CD4-positive, alpha-beta T cell treated with Interleukin-10 for 1 hour (primary cell): ENCODE measurements at places on chromosomes 11 and 22.
A peak's percentile ranks its signal among the peaks of the same experiment; 100 is the strongest.

DNA sequence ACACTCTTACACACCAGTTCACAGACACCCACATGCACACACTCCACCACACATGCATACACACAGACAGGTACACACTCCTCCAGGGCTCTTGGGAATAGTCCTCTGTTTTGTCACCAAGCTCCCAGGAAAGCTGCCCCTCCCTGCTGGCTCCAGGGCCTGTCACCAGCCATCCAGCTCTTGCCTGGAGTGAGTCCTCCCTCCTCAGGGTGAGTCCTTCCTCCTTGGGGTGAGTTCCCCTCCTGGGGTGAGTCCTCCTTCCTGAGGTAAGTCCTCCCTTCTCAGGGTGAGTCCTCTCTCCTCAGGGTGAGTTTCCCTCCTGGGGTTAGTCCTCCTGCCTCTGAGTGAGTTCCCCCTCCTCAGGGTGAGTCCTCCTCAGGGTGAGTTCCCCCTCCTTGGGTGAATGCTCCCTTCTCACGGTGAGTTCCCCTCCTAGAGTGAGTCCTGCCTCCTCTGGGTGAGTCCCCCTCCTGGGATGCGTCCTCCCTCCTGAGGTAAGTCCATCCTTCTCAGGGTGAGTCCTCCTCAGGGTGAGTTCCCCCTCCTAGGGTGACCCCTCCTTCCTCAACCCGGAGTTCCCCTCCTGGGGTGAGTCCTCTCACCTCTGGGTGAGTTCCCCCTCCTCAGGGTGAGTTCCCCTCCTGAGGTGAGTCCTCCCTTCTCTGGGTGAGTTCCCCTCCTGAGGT is 100.6 kb upstream of the FGF3 start:
- no peak for DNase-seq

DNA sequence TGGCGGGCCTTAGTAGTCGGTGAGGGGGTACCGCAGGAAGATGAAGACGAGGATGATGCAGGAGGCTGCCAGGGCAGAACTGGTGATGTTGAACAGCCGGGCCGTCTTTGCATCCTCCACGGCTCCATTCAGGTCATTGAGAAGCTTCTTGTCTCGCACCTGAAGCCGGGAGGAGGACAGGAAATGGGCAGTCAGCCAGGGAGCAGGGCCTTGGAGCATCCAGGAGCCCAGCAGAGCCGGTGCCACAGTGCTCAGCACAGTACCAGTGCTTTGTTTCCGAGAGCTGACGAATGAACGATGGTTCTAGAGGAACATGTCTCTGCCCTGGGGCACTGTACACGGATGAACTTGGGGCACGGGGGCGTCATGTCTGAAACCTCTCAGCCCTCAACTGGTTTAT is 15.1 kb downstream of the IFITM10 start:
- DNase-seq = no peak

- DNase-seq = no peak
Measured at GRCh38 chr22:46147471-46148267, 2.7 kb upstream of the PPARA start.

GRCh38 chr11:9736365-9736764 is 72.5 kb downstream of the SWAP70 start:
- no peak for DNase-seq

DNA sequence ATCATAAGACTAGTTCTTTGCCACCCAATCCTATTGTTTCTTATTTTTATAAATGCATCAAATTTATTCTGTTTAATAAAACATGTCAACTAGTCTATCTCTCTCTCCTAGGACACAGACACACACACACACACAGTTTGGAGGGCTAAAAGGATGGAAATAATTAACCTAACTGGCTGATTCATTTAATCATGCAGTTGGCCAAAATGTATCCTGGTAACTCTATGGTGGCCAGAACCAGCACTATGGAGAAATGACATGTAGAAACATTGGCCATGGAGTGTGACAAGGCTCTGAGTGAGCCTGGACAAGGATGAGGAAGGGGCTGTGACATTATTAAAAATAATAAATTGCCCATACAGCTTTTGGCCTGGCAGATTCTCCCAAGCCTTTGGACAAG is 64.1 kb downstream of the CLPB start:
- no peak for DNase-seq

GRCh38 chr11:5317292-5317691 is 6.8 kb downstream of the OR51B2 start:
- DNase-seq = no peak

- no peak for DNase-seq
Measured at GRCh38 chr11:25535467-25536272, 796.3 kb upstream of the ANO3 start.

GRCh38 chr11:16052750-16053149 is 303.6 kb downstream of the SOX6 start:
- DNase-seq = no peak

DNA sequence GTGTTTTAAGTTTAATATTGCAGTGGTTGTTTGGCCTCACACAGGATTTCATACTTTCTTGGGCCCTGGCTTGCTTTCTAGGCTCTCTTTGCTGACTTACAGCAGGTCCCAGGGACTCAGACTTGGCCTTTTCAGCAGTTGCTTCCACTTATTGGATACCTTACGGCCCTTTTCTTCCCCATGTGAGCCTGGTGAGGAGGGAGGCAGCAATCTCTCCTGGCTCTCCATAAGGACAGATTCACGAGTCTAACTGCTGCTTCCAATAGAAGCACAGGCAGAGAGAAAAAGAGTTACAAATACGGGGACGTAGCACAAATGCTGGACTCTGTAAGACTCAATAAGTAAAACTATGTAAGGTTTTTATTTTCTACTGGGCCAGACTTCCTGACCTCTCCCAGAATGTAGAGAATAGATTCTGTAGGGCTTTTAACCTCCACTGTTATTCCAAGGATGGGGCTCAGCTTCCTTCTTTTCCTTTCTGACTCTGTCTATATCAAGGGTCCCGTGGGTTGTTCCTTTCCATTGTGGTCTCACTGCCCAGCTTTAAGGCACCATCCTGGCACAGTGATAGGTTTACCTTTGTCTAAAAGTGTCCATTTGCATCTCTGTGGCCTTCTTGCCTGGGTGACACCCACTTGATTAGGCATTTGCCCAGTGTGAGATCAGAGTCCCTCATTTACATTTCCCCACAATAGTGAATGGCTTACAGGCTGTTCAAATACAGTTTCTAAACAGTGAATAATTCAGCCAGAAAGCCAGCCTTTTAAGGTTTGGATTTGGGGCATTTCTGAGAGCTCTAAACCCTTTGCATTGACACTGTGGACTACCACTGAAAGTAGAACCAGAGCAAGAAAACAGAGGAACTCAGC is 92.8 kb downstream of the RASSF10 start:
- no peak for DNase-seq

DNA sequence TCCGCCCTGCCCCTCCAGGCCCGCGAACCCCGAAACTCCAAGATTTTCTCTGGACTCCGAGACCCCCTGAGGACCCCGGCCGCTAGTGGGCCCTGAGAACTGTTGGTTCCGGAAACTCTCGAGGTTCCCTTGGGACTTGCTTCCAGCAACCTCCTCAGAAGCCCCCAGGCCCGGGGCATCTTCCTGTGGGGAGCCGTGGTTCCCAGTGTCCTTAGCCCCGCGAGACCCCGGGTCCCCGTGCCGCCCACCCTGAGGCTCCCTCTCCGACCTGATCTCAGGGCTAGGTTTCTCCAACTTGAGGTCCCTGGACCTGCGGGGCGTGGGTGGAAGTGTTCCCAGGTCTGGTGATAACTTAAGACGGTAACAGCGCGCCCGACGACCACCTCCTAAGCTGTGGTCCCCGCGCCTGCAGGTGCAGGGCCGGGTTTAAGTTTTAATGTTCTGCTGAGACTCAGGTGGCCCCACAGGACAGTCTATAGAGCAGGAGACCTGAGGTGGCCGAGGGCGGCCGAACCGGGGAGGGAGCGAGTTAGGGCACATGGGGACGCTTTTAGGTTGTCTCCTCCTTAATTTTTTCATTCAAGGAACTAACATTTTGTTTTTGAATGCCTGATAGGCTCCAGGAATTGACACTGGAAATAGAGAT is 720 bp downstream of the FAM118A start:
- no peak for DNase-seq

DNA sequence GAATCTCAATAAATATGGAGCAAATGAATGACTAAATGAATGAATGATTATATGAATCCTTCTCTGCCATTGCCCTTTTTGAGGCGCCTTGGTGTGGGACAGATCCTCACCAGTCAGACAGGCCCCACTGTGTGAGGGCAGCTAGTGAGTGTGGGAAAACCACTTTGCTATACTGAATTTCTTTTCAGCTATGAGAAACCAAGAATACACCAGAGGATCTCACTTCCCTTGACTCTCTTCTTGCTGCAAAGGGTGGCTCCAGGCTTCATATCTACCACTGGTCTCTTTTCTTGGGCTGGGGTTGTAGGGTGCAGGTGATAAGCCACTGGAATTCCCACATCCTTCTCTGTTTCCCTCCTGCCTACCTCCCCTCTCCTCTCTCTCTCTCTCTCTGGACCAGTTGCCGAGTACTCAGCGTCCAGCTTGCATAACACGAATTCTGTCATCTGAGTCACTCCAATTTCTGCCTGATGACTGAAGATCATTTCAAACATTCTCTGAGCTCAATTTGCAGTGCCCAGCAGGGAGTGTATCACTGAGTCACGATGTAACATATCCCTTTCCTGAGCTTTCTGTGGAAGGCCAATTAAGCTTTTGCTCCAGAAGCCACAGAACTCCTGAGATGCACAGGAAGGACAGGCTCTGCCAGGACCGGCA is 304.3 kb upstream of the NCAM1 start:
- DNase-seq = no peak

DNA sequence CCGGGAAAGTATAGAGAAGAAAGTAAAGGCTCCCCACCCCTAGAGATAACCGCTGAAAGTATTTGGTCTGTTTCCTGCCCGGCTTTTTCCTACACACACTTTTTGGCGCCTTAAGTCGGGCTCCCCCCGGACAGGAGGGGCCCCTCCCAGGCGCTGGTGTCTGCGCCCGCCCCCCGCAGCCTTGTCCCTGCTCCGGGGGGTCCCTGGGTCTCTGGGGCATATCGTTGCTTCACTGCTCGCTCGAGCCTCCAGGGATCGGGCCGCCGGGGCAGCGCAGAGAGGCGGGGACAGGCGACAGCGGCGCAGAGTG is 928 bp upstream of the CRACR2B start:
- no peak for DNase-seq

DNA sequence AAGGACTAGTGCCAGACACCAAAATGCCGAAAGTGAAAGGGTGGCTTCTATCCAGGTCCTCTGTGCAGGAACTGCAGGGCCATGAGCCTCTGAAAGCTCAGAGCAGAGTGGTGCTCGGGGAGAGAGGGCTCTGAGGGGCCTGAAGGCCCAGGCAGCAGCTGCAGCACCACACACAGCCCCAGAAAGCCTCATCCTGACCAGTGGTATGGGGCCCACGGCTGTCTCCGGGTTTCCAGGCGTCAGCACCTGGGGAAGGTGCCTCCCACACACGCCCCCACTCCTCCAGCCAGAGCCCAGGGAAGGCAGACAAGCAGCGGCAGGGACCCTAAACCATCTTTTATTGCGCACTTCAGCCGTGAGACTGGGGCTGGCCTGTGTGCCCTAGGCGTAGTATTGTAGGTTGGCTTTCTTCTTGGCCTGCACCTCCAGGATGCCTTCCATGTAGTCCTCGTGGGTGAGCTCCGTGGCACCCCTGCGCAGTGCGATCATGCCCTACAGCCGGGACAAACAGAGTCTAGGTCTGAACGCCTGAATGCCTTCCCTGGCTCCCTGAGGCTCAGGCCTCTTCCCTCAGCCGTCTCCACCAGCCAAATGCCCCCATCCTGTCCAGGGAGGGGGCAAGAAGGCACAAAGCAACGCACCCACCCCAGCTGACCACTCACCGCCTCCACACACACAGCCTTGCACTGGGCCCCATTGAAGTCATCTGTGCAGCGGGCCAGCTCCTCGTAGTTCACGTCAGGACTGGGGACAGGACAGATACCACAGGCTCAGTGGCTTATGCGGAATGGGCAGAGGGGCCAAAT is 7.6 kb downstream of the PSMC3 start:
- no peak for DNase-seq

DNA sequence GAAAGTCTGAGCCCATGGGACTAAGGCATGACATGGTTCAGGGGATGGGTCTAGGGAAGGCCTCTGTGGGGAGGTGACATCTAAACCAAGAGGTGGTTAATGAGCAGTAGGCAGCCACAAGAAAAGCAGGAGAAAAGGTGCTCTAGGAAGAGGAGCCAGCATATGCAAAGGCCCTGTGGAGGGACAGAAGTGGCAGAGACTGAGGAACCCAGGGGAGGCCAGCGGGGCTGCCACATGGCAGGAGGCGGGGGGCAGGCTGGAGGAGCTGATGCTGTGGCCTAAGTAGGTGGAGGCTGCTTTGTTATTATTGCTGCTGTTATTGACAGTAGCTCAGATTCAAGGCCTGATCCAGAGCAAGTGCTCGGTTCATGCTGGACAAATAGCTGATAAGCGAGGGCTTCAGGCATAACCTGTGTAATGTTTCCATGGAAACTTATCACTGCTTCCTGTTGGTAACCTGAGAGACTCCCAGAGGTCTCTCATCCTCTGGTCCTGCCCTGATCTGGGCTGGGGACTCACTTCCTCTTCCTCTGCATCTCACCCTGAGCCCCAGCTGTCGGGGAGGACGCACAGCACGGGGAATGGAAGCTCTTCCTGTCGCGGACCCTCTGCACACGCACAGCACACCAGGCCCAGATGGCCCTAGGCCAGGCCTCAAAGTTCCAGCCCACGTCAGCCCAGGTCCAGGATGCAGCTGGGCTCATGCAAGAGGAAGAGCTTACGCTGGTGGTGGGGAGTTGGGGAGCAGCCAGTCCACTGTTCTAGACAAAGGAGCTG is 75.2 kb upstream of the TP53I11 start:
- no peak for DNase-seq

GRCh38 chr11:72045849-72046248 is 34.5 kb downstream of the NUMA1 start:
- DNase-seq = no peak

GRCh38 chr11:11989774-11990744 is 18.4 kb downstream of the DKK3 start:
- DNase-seq = no peak

GRCh38 chr22:37175414-37176281 is 12.4 kb downstream of the C1QTNF6 start:
- DNase-seq = no peak

GRCh38 chr22:33838644-33839043 is 81.6 kb downstream of the LARGE1 start:
- DNase-seq = no peak

GRCh38 chr11:64042301-64042700 is 6.6 kb downstream of the FLRT1 start:
- no peak for DNase-seq

- no peak for DNase-seq
Measured at GRCh38 chr11:11967669-11968510, 40.5 kb downstream of the DKK3 start.

DNA sequence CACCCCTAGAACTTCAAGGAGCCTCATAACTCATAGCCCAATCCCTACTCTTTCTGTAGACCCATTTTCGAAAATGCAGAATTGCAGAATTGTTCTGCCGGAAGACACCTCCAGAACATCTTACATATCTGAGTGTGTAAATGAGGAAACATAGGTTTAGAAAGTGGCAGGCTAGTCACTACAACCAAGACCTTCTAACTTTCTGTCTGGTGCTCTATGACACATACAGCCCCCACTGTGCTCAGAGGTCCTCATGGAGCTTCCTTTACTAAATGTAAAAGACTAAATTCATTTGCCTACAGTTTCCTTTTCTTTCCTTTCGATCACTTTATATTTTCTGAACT is 132.1 kb upstream of the DDI1 start:
- no peak for DNase-seq

GRCh38 chr11:8267831-8268529 is 4.3 kb upstream of the LMO1 start:
- DNase-seq = peak; percentile 9
